Epithelial cell of esophagus (primary cell): ENCODE measurements at places on chromosomes 2 and 18.
A peak's percentile ranks its signal among the peaks of the same experiment; 100 is the strongest.

- DNase-seq = no peak
Measured at GRCh38 chr2:217916504-217917254, 86.1 kb downstream of the TNS1 start.

GRCh38 chr2:29659178-29659577 is 262.2 kb downstream of the ALK start:
- DNase-seq = no peak

GRCh38 chr2:189613077-189613636 is 32.6 kb upstream of the SLC40A1 start:
- DNase-seq = peak; percentile 89

- no peak for DNase-seq
Measured at GRCh38 chr2:127003070-127003800, 103.7 kb downstream of the BIN1 start.

GRCh38 chr2:58339548-58340243 is 98.6 kb upstream of the FANCL start:
- no peak for DNase-seq

DNA sequence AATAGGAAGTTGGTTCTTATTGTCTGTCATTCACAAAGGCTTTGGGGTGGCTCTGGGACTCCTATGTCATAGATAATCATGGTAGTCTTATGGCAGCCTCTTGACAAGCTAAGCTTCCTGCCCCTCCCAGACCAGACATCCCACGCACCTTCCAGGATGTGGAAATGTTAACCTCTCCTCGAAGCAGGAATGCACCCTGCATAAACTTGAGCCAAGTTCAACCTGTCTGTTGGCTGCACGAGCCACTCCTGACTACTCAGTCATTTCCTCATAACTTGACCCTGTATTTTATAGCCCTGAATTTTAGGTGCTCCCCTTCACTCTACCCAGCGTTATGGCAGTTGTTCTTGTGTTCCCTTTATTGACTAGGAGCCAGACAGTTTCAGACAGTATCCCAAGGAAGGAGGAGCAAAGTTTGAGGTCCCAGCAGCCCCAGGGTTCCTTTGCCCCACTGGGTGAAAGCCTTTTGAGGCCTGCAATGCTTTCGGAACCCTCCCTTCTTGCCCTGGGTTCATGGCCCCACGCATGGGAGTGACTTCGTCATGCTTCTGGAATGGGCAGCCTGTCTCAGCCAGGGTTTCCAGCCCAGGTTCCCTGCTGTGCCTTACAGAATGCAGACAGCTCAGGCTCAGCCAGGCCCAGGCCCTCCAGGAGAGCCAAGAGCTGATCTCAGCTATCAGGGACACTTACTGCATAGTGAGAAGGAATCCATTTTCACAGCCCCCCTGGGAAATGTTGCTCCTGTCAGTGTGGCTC is 15.6 kb upstream of the INO80C start:
- peak; percentile 86 for DNase-seq

GRCh38 chr2:205808486-205809121 is 126.3 kb downstream of the NRP2 start:
- DNase-seq = no peak
